ENCODE measurements at places on chromosomes 16 and 17.

GRCh38 chr16:12771341-12771798, 32.3 kb downstream of the CPPED1 start:
- no peak for DNase-seq

GRCh38 chr16:1903845-1904840, 14.1 kb downstream of the HS3ST6 start:
- DNase-seq: no peak

- DNase-seq: no peak
Measured at GRCh38 chr17:2595716-2596115, 2.3 kb downstream of the PAFAH1B1 start.

- DNase-seq: no peak
Measured at GRCh38 chr17:60656499-60656898, 21.2 kb upstream of the BCAS3 start.

DNA sequence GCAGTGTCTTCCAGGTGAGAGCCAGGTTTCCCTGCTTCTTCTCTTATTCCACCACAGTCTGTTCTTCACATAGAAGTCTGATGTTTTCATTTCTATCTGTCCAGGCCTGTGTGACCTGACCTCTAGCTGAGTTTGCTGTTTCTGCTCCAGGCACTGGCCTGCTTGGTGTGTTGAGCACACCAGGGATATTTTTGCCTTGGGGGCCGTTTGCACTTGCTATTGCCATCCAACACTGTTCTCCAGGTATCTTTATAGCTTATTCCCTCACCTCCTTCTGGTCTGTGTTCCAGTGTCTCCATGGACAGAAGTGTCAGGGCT, 41.4 kb downstream of the MRTFB start:
- DNase-seq: no peak

GRCh38 chr17:57186226-57187019, 69.9 kb upstream of the MSI2 start:
- DNase-seq: no peak

DNA sequence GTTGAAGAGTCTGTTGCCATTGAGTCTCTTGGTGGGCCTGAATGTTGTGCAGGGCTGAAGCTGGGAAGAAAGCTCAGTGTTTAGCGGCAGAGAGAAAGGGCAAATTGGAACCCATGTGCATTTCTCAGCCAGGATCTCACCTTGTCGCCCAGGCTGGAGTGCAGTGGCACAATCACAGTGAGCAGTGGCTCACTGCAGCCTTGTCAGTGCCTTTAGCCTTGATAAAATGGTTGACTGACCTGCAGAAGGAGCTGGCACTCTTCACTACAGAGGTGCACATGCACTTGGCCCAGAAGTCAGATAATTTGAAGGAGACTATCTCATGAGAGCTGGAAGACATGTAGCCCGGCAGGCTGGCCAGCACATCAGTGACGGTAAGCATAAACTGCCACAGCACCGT, 124.2 kb upstream of the TBX2 start:
- no peak for DNase-seq

DNA sequence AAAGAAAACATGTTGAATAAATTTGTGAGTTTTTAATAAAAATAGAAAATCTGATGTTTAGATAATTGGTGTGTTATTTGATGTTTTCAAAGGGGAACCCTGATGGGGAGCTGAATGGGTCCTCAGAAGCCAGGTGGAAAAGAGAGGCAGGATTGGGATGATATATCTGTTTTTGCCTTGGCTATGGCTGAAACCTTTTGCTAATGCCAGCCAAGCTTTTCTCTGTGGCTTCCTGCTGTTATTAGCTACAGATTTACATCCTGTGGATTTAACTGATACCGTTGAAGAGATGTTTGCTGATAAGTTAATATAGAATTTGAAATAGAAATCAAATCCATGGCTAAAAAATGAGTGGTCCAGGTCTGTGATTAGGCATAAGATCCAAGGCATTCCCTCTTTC, 4.2 kb upstream of the AATF start:
- no peak for DNase-seq

GRCh38 chr17:73546770-73547536, 97.3 kb downstream of the SDK2 start:
- peak; percentile 43 for DNase-seq

GRCh38 chr16:88882358-88883030, 16.0 kb upstream of the PABPN1L start:
- DNase-seq: peak; percentile 65

DNA sequence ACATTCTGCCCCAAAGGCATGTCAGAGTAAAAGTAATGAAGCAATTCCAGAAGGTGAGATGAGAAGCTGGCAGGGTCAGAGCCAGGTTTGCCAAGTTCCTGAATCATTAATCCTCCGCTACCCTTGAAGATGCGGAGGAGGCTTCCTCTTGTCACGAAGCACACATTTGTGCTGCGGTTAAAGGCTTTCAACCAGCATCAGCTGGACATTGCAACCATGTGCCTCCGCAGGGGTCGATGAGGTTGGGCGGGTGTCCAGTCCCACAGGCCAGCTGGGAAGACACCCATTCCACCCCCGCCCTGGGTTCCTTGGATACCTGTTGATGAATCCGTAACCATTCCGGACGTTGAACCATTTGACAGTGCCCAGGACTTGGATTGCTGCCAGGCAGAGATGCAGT, 1.3 kb downstream of the YBX2 start:
- DNase-seq: no peak

GRCh38 chr16:75070012-75070841, 46.4 kb downstream of the LDHD start:
- no peak for DNase-seq

All from SW480 (cell line).